ENCODE measurements at places on chromosomes 5 and 9.
A peak's percentile ranks its signal among the peaks of the same experiment; 100 is the strongest.

DNA sequence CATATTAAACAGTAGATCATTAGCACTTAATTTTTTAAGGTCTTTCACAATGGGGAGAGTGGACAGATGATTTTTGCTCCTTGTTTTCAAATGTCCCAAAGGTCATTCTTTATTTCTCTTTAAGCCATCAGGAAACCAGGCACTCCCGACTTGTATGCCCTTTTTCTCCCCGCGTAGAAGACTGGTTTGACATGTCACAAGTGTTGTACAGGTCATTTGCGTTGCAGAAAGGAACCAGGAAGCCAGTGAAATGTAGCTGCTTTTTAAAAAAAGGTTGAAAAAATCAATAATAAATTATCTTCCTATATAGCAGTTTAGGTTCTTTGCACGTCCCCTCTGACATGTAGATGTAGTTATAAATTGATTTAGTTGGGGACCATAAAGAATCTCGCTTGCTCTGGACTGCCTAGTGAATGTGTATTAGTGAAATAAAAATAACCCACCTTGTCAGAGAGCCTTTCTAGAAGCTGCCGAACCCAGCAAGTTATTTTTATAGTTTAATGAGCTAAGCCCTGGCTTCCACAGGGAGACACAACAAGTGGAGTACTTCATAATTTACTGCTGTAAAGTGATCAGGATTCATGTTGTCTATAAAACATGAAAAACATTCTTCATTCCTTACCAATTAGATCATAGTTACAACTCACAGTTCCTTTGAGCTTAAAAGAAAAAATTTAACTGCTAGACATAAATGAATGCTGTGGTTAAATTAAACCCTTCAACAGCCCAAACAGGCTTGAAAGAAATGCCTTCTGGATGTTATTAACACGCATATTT is 404.6 kb downstream of the CSNK1G3 start:
- peak; percentile 67 for DNase-seq

DNA sequence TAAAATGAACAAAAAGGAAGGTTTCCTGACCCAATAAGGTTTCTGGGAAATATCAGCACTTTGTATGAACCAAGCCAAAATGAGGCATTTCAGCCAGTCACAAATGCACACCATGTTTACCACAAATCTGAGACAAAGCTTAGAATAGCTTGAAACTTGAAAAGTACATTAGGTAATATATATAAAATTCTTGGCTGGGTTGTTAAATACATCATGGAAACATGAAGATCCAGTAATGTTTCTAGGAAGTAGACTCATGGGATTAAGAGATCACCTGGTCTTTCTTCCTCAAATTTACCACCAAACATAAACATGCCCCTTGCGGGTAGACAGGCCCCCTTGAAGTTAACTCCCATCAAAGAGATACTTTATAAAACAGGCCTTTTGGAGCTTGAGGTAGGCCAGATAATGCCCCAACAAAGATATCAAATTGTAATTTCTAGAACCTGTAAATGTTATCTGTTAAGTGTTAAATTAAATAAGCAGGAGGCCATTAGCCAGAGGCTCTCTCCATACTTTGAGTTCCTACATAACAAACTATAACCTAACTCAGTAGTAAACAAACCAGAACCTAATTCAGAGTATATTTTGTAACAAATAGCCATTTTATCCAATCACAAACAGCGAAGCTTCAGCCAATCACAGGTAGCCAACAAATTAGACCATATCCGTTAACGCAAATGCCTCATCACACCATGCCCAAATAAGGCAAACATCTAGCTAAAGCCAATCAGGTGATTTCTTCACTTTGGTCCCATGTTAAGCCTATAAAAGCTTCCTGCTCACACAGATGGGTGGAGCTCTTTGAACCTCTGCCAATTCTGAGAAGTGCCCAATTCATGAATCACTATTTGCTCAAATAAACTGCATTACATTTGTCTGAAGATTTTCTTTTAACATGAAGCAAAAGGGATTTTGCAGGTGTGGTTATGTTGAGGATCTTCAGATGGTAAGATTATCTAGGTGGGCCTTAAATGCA is 127.9 kb upstream of the TARS1 start:
- DNase-seq = peak; percentile 21

GRCh38 chr9:34139477-34140146 is 13.1 kb upstream of the DCAF12 start:
- peak; percentile 90 for DNase-seq

- DNase-seq = no peak
These were observed 415.1 kb upstream of the ADAMTSL1 start for GRCh38 chr9:18058564-18059442.

DNA sequence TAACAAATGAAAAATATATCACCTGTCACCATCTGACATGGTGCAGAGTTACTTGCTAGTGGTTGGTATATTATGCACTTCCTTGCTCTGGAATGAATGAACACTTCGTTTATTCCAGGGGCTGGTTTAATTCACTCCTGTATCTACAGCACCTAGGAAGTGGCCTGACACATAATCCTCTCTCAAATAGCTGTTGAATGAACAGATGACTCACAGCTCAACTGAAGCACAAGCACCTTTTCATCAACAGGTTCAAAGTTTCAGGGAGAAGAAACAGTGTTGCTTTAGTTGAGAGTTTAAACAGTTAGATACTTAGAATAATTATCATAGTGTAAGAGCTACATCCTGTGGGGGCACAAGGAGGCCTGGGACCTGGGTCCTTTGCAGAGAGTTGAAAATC is 135.0 kb upstream of the DAP start:
- DNase-seq = no peak

DNA sequence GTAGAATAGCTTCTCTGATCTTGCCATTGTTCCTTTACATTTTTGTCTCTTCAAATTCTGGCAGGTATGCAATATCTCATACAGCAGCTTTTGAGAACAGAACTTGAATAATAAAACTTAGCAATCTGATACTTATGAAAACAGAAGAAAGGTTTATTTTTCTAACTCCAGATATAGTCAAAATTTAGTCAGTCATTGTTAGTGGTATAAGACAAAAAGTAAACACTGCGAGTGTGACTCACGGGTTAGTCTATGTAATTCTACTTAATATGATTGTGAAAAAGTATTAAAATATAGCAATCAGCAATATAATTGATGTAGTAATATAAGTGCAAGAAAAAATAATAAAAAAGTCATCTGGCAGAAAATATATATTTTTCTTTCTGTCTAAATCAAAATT is 910.4 kb downstream of the DNAH5 start:
- DNase-seq = no peak

- no peak for DNase-seq
These were observed 803.0 kb upstream of the ZNF608 start for GRCh38 chr5:125549322-125549911.
